ENCODE measurements at places on chromosomes 6 and 20. TPM values are rescaled to one million over a fixed set of nuclear protein-coding genes. Genes with fewer than 3 reads are reported as not detected.

The LINC00237 gene
- not detected for total RNA-seq

The GJA10 gene
- not detected for total RNA-seq

The FAXC gene
- 2.5 TPM for total RNA-seq

The ZNF165 gene
- total RNA-seq: 0.45 TPM

The GRM1 gene
- total RNA-seq: not detected

The C4A gene
- total RNA-seq: 2.7 TPM

The SNRPB2 gene
- 42.1 TPM for total RNA-seq

The CLIC5 gene
- not detected for total RNA-seq

The C20orf144 gene
- 0.84 TPM for total RNA-seq

The GTSF1L gene
- not detected for total RNA-seq
